ENCODE measurements at places on chromosomes 13 and 19.

- DNase-seq, result no peak
Observed at GRCh38 chr19:56091066-56091490, 30.0 kb downstream of the ZNF787 start.

- DNase-seq, result peak; percentile 35
Observed at GRCh38 chr13:90867336-90867683, 480.2 kb upstream of the MIR17HG start.

DNA sequence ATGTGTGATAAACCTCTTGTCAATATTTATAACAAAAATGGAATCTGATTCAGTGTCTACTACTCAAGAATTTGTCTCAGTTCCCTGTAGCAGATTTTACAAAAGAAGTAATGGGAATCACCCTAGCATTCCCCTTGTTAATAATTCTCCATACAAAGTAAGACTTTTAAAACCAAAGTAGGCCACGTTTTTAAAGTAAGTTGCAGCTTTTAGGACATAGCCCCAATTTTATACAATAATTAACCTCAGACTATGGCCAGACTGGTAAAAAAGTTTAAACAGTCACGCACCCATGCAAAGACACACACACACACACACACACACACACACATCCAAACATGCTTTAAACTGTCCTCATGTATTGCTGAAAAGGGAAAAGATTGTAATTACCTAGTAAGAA lies 589.9 kb downstream of the PCDH9 start:
- DNase-seq, result no peak

GRCh38 chr19:35017507-35017906 lies 12.8 kb upstream of the SCN1B start:
- DNase-seq, result no peak

GRCh38 chr13:93375491-93375890 lies 148.9 kb downstream of the GPC6 start:
- DNase-seq, result no peak

DNA sequence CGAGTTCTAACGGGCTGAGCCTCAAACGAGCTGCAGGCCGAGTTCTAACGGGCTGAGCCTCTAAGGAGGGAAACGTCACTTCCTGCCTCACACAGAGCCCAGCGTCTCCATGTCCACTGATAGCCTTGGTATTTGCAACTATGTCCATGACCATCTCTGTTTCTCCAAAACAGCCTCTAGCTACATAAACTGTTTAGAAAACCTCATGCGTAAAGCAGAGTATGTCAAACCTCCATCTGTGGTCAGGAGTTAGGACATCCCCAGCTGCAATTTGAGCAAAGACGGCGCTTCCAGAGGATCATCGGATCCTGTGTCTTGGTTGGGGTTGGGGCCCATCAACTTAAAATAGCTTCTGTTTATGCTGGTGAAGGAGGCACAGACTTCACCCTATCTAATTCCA lies 20.8 kb downstream of the RASA3 start:
- DNase-seq, result peak; percentile 27

GRCh38 chr13:95180513-95181245 lies 120.6 kb downstream of the ABCC4 start:
- DNase-seq, result no peak

DNA sequence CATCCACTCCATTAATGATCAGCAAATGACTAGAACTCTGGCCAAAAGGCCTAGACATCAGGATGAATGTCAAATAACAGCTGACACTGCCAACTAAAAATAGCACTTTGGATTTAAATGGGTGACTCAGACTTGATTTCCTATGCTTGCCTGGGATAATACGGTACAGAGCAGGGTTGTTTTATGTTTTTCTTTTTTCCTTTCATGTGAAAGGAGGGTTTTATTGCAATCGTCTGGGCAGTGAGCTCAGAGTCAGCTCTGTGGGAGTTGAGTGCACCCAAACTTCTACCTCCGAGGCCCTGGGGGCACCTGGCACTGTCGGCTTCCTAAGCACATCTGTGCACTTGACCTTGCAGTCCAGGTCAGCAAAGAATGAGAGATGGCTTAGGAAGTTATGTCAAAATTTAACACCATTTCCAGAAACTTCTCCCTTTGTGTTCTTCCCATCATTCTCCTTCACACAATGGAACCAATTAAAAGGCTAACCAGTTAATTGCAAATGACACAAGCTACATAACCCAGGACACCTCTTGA lies 134.1 kb downstream of the LACC1 start:
- no peak for DNase-seq

DNA sequence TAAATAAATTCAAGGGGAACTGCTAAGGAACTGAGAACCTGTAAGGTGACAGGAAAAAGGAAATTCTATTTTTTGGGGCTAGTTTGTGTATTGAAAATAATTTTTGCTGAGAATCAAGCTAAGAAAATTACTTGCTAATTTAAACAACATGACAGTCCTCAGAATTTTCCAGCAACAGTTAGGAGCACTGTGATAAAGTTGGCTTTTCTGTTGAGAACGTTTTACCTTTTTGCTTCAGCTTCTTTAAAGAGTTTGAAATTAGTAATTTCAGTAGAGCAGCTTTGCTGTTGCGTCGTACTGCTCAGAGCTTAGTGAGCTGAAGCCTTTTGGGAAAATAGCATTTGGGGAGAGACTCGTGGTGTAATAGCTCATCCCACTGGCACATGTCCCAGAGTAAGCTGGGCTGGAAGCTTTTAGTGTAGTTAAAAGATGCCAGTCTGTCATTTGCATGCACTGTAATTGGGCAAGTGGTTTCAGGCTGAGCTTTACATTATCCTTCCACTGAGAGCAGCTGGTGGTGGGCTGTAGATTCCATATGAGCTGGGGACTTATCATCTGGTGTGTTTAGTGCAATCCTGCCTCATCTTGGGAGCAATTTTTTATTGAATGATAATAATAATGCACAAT lies 69.8 kb downstream of the LRCH1 start:
- no peak for DNase-seq

GRCh38 chr19:5590151-5590864 lies 22.6 kb upstream of the TINCR start:
- no peak for DNase-seq

GRCh38 chr13:90099847-90100246 lies 1247.6 kb upstream of the MIR17HG start:
- no peak for DNase-seq

- no peak for DNase-seq
Observed at GRCh38 chr13:52961256-52961910, 67.2 kb upstream of the OLFM4 start.

- DNase-seq, result peak; percentile 39
Observed at GRCh38 chr13:112968380-112968909, 569 bp upstream of the MCF2L start.

- DNase-seq, result no peak
Observed at GRCh38 chr13:35994131-35994966, 136.8 kb downstream of the DCLK1 start.

- no peak for DNase-seq
Observed at GRCh38 chr13:92573467-92574057, 653.0 kb upstream of the GPC6 start.

- DNase-seq, result no peak
Observed at GRCh38 chr19:33303791-33304345, 1.5 kb upstream of the CEBPA start.

DNA sequence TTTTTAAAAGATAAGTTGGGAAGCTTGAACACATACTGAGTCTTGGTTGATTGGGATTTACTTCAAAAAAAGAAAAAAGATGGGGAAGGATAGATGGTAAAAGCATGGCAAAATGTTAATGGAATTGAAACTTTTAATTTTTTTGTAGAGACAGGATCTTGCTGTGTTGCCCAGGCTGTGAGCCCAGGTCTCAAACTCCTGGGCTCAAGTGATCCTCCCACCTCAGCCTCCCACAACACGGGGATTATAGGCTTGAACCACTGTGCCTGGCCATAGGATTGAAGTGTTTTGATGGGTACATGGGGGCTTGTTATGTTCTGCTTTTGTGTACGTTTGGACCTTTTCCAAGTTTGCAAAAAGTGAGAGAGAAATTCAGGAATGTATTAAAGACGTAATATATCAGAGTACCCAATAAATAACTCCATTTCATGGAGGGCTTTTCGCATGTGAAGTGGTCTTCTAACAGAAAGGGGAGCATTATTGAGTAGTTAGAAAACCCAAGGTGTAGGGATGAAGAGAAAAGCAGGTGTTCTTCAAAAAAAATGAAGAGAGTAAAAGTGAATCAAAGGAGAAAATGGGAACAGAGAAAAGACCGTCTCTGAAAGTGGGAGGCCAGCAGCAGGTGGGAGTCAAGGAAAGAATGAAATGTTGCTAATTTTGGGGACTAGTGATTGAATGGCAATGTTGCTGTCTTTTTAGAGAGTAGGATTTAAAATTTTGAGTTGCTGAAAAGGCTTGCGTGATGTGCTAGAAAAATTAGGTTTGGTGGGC lies 55.2 kb downstream of the GARRE1 start:
- DNase-seq, result no peak

- DNase-seq, result no peak
Observed at GRCh38 chr13:38308736-38309135, 40.9 kb upstream of the UFM1 start.

- DNase-seq, result no peak
Observed at GRCh38 chr19:53671663-53672062, 39.9 kb downstream of the DPRX start.

DNA sequence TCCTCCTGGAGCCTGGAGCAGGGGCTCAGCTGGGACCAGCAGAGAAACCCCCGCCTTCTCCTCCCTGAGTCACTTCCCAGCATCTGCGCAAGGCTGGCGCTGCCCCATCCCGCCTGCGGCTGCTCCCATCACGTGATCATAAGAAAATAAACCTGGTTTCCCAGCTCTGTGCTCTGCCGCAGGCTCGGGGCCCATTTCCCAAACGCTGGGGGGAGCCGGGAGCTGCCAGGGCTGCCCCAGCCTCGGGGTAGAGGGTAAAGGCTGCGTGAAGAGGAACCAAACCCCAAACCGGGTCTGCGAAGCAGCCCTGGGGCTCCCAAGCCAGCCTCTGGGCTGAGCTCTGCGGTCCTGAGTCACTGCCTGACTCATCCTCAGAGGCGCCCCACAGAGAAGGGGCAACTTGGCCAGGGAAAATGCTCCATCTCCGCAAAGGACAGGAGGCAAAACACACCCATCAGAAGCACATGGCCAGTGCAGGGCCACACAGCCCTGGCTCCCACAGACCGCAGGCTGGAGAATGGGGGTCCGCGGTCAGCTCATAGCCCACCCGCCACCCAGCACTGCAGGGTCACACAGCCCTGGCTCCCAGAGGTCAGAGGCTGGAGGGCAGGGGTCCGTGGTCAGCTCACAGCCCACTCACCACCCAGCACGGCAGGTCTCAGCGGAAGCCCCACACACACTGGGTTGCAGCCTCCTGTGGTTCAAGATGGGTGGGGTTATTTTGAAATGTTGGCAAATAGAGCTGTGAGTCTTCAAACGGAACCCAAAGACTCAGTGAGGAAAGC lies 67.1 kb downstream of the RASA3 start:
- DNase-seq, result peak; percentile 86

DNA sequence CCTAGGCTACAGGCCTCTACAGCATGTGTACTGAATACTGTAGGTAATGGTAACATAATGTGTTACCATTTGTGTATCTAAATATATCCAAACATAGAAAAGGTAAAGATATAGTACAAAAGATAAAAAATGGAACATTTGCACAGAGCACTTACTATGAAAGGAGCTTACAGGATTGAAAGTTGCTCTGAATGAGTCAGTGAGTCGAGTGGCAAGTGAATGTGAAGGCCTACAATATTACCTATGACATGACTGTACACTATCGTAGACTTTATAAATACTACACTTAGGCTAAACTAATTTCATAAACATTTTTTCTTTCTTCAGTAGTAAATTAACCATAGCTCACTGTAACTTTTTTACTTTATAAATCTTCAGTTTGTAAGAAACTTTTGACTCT lies 35.1 kb downstream of the LPAR6 start:
- no peak for DNase-seq

- no peak for DNase-seq
Observed at GRCh38 chr19:10093295-10094186, 7.4 kb downstream of the SHFL start.

GRCh38 chr13:75959861-75960481 lies 323.8 kb downstream of the LMO7 start:
- DNase-seq, result no peak

DNA sequence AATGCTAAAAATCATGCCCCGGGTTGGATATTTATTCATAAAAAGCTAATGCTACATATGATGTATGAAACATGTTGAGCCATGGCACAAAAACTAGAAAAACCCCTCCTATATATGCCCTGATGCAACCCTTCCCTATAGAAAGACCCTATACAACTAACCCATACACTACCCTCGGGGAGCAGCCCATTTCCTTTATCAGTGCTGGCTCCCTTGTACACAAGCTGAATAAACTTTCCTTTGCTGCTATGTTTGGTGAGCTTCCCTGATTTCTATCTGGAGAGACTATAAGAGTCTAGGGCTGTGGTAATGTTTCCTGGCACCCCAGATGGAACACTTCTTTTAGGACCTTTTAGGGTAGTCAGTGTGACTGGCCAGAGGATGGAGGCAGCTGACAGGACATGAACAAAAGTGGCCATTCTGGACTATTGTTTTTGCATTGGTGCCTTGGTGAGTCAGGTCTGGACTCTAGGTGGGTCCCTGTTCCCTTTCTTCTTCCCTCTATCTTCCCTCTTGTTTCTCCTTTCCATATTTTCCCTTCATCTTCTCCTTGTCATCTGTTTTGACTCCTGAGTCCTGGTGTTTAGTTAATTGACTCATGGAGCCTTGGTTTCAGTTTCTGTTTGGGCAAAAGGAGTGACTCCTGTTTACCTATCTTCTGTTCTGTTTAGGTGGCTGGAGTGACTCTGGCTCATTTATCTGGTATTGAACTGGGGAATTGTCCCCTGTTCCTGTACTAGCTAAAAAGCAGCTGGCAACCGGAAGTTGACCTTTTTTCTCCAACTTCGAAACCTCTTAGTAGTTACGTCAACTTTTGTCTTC lies 1321.8 kb upstream of the PCDH9 start:
- DNase-seq, result no peak

GRCh38 chr19:42362891-42363440 lies 27.1 kb downstream of the CNFN start:
- DNase-seq, result no peak

GRCh38 chr19:41746593-41747227 lies 8.6 kb upstream of the CEACAM6 start:
- DNase-seq, result peak; percentile 60

GRCh38 chr13:70534466-70534865 lies 426.2 kb upstream of the KLHL1 start:
- no peak for DNase-seq

DNA sequence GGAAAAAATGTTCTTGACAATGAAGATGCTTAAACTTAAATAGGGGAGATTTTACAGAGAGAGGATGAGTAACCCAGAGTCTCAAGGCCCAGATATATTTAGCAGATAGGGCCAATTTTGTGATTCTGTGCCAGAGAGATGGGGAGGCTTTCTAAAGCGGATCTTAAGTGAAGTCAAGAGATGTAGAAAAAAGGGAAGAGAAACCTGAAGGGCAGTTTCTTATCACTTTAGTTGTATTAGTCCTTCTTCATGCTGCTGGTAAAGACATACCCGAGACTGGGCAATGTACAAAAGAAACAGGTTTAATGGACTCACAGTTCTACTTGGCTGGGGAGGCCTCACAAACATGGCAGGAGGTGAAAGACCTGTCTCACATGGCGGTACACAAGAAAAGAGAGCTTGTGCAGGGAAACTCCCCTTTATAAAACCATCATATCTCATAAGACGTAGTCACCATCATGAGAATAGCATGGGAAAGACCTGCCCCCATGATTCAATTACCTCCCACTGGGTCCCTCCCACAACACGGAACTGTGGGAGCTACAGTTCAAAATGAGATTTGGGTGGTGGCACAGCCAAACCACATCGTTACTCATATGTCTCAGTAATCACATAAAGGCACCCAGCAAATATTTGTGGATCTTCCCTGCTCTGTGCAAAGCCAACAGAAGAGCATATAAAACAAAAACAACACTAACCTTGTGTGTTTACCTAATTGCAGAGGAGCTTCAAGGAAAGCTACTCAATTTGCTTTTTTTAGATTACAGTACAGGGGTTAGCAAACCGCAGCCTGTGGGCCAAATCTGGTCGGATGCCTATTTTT lies 102.6 kb upstream of the MYCBP2 start:
- peak; percentile 53 for DNase-seq
